ENCODE measurements at places on chromosomes 11 and 22.

GRCh38 chr11:3195251-3196160 is 23.1 kb downstream of the MRGPRG start:
- DNase-seq = no peak

- no peak for DNase-seq
Measured at GRCh38 chr11:83569134-83569805, 283.1 kb upstream of the CCDC90B start.

GRCh38 chr22:41939981-41940831 is 6.7 kb downstream of the CENPM start:
- DNase-seq = peak; percentile 91

GRCh38 chr11:131204282-131204681 is 166.1 kb upstream of the NTM start:
- no peak for DNase-seq

DNA sequence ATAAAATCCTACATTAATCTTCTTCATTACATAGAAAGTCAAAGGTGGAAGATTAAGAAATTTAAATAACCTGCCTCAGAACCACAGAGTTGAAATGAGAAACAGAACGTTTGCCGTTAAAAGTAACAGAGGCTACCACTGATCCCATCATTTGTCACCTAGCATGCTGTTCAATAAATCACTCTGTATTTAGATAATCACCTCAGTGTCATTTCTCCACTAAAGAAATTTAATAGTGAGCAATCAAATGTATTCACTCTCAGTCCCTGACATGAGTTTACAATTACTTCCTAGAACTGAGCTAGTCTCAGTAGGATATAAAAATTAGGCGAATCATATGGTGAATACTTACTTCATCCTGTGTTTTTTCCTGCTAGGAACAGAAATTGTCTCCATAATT is 169.6 kb downstream of the MSANTD4 start:
- no peak for DNase-seq

GRCh38 chr11:1738380-1738779 is 12.0 kb downstream of the IFITM10 start:
- DNase-seq = no peak

GRCh38 chr11:35234460-35235156 is 95.6 kb downstream of the CD44 start:
- peak; percentile 16 for DNase-seq

DNA sequence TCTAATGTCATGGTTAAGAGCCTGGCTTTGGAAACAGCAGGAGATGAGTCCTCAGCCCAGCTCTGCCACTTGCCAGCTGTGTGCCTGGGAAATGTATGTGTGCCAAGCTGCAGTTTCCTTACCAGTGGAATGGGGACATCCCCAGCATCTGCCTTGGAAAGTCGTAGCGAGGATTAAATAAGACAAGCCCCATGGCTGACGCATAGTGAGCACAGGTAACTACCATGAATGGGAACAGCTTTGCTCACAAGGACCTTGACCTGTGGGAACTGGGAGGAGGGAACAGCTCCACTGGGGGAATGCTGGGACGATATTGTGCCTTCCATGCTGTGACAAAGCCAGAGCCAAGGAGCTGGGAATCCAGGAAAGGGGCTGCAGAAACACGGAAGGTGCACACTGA is 2.6 kb upstream of the DSCAML1 start:
- DNase-seq = no peak

DNA sequence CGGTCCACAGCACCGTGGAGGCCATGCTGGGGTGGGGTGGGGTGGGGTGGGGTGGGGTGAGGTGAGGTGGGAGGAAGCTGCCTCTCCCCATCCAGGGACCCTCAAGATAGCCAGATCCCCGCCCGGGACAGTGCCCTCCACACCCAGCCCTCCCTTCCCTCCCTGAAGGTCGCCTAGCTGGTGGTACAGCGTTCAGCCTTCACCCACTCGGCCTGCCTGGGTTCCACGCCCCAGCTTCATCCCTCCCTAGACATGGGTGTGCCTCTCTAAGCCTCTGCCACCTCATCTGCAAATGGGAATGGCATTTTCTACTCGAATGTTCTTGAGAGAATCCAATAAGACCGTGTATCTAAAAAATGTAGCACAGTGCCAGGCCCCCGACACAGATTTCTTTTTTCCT is 17.8 kb downstream of the KCTD17 start:
- no peak for DNase-seq

DNA sequence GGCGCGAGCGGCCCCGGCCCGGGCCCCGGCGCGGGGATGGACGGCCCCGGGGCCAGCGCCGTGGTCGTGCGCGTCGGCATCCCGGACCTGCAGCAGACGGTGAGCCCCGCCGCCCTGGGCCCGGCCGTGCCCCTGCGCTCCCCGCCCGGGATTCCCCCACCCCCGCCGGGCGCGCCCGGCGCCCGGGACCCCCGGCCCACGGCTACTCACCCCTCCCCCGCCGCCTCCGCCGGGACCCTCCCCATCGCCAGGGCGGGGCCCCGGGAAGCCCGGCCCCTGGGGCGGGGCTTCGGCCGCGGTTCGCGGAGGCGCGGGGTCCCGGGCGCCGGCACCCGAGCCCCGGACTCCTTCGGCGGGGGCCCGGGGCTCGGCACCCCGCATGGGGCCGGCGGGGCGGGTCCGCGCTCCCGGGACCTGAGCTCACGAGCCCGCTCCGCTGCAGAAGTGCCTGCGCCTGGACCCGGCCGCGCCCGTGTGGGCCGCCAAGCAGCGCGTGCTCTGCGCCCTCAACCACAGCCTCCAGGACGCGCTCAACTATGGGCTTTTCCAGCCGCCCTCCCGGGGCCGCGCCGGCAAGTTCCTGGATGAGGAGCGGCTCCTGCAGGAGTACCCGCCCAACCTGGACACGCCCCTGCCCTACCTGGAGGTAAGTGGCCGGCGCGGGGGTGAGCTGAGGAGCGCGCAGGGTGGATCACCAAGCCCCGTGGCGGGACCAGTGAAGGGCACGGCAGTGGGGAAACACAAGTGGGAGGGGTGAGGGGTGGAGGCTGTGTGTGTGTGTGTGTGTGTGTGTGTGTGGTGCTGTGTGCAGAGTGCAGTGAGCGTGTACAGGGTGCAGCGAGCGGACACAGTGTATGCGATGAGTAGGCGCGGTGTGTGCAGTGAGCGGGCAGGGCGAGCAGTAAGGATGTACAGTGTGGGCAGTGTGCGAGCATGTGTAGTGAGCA is 2.3 kb downstream of the SHANK3 start:
- peak; percentile 26 for DNase-seq

GRCh38 chr11:68660066-68660810 is 24.1 kb upstream of the GAL start:
- no peak for DNase-seq

DNA sequence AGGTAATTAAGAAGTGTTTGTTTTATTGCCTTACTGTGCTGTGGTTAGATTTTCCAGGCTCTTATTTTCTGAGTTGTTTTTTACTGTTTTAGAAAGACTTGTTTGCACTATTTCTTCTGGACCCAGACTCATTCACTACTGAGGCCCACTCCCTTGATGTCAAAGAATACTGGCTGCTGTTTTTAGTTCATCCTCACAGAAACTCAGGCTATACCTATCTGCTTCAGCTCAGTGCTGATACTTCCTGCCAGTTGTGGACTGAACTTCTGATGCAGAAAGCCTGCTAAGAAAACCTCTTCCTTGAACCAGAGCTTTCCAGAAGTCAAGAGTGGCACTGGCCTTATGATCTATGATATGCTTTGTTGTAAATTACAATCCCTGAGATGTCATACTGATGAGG is 15.9 kb upstream of the PIK3IP1 start:
- DNase-seq = peak; percentile 25

DNA sequence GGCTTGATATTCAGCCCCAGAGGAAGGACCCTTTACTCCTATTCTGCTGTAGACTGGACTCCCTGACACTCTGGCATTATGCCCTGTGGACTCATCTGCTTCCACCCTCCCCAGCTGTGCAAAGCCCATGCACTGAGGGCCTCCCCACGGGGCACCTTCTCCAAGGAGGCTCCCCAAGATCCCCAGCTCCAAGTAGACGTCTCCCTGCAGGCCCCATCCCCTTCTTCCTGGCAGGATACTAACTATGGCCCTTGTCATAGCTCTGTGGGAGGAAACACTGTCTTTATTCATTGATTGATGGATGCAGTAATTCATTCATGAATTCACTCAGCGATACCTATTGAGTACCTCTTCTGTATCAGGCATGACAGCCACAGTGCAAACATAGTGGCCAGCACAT is 15.3 kb upstream of the APOL6 start:
- no peak for DNase-seq

- DNase-seq = peak; percentile 71
Measured at GRCh38 chr22:40247976-40248375, 70.3 kb downstream of the TNRC6B start.

DNA sequence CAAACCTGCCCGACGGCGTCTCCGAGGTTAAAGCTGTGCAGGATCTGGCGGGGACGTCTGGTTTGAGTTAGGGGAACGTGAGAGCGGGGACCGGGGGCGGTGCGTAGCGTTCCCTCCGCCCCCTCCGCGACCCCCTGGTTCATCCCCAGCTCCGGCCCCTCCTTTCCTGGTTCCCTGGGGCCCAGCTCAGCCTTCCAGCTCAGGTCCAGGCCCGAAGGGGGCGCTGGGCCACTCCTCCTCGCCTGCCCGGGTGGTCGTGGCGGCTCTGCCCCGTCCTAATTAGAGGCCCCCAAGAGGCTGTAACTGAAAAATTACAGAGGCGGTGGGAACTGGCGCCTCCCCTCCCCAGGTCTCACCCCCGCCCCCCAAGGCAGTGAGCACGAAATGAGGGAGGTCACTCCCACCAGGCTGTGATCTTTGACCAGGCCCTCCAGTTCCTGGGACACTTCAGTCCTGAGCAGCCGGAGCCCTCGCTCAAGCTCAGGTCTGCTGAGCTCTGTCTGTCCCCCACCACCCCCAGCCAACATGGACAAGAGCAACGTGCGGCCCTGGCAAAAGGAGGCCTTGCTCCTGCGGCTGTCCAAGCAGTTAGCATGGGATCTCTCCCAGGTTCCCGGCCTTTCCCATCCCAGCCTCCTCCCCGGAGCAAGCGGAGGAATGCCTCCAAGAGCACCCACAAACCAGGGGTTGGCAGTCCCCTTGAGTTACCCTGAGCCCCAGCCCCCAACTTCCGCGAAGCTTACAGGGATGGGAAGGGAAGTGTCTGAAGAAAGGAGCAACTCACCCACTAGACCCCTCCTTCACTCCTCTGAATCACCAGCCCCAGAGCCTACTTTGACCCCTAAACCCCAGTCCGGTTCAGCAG is 3.3 kb downstream of the CD248 start:
- no peak for DNase-seq

DNA sequence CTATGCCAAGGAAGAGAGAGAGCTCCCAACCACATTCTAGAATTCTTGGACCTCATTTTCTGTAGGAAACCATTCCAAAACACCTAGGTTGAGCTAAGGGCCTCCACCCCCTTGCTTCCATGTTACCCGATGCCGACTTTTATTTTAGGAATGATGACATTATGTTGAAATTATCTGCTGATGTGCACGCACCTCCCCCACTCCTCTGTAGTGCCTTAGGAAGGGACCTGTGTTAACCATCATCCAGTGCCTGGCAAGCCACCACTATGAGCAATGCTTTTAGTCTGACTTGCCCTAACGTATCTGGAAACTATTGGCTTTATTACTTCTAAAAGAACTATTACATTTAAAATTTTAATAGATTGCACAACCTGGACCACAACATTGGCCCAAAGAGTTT is 42.1 kb downstream of the NCAPD3 start:
- no peak for DNase-seq

DNA sequence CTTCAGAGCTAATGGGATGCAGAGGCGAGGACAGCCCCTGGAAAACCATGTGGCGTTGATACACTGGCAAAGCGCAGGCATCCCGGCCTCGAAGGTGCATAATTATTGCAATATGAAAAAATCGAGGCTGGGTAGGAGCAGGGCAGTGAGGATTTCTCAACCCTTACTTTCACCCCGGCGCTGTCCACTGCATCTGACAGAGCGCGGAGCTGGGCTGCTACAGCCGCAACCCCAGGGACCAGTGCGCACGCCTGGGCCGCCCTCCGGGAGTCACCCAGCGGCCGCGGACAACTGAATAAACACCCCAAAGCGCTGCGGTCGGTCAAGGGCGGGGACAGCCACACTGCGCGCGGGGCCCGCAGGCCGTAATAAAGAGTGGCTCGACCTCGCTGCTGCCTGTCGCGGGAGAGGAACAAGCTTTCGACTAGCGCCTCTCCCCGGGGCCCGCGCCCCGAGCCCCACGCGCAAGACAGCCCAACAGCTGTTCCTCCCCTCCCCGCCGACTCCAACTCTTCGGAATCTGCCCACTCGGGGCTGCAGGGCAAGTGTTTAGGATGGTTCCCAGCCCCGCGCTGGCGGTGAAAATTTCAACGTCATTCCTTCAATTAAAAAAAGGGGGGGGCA is 3.6 kb upstream of the WT1 start:
- DNase-seq = no peak

DNA sequence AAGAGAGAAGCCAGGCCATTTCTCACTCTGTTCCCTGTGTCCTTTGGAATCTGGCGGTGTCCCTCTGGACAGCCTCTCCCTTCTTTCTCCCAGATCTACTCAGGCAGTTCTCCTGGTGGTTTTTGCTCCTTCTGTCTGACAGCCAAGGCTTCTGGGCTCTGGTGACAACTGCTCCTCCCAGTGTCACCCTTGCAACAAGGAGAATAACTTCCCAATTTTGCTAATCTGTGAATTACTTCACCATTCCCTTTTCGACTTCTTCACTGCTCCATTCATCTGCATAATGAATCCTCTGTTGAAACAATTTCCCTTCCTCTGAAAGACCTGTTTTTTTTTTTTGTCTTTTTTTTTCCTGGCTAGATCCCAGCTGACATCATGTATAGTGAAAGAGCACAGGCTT is 56.3 kb upstream of the PDE3B start:
- no peak for DNase-seq

GRCh38 chr11:72433455-72434036 is 785 bp downstream of the CLPB start:
- no peak for DNase-seq

DNA sequence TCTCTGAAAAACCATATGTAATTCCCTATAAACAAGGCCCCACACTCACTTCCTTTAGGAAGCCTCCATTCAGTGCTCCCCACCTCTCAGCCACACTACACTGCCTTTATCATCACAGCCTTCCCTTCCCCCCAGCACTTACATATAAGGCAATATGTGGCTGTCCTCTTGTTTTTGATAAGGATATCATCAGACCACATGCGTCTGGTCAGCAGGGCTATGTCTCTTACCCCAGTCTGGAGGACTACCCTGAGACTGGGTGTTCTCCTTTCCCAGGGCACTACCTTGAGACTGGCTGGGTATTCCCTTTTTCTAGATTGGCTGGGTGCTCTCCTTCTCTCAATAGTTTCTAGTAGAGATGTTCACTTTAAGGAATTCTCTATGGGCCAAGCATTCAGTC is 7.8 kb downstream of the KCNE3 start:
- no peak for DNase-seq

DNA sequence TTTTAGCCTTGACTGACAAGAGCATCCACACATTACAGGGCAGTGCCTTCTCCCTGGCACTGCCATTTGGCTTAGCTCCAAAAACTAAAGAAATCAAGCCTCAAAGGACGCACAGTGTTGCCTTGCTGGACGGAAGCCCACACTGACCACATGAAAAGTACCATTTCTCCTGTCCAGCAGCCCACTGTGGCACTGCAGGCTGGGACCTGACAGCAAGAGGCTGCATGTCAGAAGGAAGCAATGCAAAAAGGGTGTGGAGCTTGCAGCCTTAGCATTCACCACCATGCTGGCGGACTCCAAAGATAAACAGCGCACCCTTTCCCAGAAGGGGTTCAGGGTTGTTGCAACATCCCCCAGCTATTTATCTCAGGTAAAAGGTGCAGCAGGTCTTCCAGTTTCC is 109.3 kb upstream of the BMAL1 start:
- no peak for DNase-seq
